ENCODE measurements at places on chromosomes 11 and 22. TPM values are rescaled to one million over a fixed set of nuclear protein-coding genes. Genes with fewer than 3 reads are reported as not detected.

Gene C22orf31
- not detected for total RNA-seq

Gene PGA5
- not detected for total RNA-seq

Gene TREH
- total RNA-seq = not detected

Gene MYRF
- 0.94 TPM for total RNA-seq

Gene OR51A7
- not detected for total RNA-seq

Gene CHRM4
- total RNA-seq = not detected

Gene TECTA
- 0.33 TPM for total RNA-seq

Gene SMC1B
- total RNA-seq = not detected

Gene STARD10
- total RNA-seq = 23.0 TPM

Gene DEFB108B
- not detected for total RNA-seq

Gene OR52J3
- not detected for total RNA-seq

- H3K27me3 ChIP-seq = no peaks in the 10 kb centered on the region
- H3K4me1 ChIP-seq = peaks cover 5% of the 10 kb centered on the region
- no peak overlapping the region for H3K4me3 ChIP-seq
These were observed 19.5 kb downstream of the BLID start for GRCh38 chr11:122096272-122097112.

DNA sequence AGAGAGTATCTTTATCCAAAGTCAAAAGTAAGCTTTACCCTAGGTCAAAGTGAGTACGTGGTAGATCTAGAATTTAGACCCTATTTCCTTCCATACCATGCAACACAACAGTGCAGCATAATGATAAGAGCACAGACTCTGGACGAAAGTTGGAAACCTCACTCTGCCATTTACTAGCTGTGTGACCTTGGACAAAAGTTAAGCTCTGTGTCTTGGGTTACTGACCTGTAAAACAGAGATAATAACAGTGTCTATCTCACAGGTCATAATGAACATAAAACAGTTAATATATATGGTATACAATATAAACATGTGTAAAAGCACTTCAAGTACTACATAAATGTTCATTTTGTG is 13.6 kb upstream of the CHRNA10 start:
- no peak overlapping the region for H3K4me3 ChIP-seq
- peaks cover 61% of the 10 kb centered on the region for H3K36me3 ChIP-seq
- no peaks in the 10 kb centered on the region for H3K27me3 ChIP-seq

GRCh38 chr11:112417339-112417738 is 156.7 kb upstream of the PLET1 start:
- H3K27ac ChIP-seq = no peak overlapping the region
- no peaks in the 10 kb centered on the region for H3K4me1 ChIP-seq
- no peak for DNase-seq
- no peaks in the 10 kb centered on the region for H3K36me3 ChIP-seq
- H3K27me3 ChIP-seq = no peaks in the 10 kb centered on the region

GRCh38 chr11:82906236-82906635 is 4.7 kb downstream of the DDIAS start:
- no peak for DNase-seq
- H3K4me3 ChIP-seq = no peak overlapping the region
- H3K4me1 ChIP-seq = peaks cover 18% of the 10 kb centered on the region
- H3K27ac ChIP-seq = no peak overlapping the region

DNA sequence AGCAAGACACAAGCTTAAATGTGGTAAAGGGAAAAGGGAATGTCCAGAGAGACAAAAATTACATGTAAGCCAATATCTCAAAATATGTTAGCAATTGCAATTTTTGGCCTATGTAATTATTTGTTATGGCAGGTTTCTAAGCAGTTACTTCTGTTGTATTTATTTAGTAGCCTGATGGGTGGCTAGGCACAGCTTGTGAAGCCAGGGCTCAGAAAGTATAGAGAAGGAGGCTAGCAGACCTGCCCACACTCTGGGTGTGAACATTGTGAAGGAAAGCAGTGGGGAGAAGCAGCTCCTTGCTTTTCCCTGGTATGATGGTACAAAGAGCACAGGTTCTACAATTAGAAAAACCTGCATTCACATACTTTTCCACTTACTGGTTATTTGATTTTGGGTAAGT is 196.5 kb upstream of the PGR start:
- H3K36me3 ChIP-seq = no peaks in the 10 kb centered on the region
- no peaks in the 10 kb centered on the region for H3K4me1 ChIP-seq
- no peaks in the 10 kb centered on the region for H3K27me3 ChIP-seq
- no peak overlapping the region for H3K27ac ChIP-seq
- no peak for DNase-seq

GRCh38 chr11:95556342-95557163 is 233.0 kb downstream of the FAM76B start:
- H3K4me3 ChIP-seq = no peak overlapping the region
- no peaks in the 10 kb centered on the region for H3K4me1 ChIP-seq
- no peak for DNase-seq
- H3K27me3 ChIP-seq = no peaks in the 10 kb centered on the region

GRCh38 chr11:94297985-94298576 is 6.3 kb upstream of the IZUMO1R start:
- no peaks in the 10 kb centered on the region for H3K4me1 ChIP-seq
- H3K27me3 ChIP-seq = no peaks in the 10 kb centered on the region
- H3K27ac ChIP-seq = no peak overlapping the region
- H3K36me3 ChIP-seq = no peaks in the 10 kb centered on the region

DNA sequence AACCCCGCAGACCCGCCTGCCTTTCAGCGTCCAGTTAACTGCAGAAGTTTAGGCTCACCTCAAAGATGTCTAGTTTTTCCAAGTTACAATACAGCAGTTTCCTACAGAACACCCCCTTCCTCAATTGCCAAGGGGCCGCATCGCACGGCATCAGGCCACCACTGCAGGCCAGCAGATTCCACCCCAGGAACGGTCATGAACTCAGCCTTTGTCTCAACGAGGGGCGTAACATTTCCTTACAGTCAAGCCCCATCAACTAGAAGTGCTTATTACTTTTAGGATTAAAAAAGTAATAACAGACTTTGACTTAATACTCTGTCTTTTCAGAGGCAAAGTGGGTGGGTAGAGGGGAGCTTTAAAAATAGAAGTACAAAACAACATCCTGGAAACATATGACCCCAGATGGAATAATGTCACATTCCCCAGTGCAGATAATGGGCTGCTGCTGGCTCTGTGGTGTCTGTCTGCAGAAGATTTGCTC is 36.3 kb downstream of the PPP2R1B start:
- H3K36me3 ChIP-seq = peaks cover 4% of the 10 kb centered on the region
- H3K4me3 ChIP-seq = no peak overlapping the region
- H3K4me1 ChIP-seq = no peaks in the 10 kb centered on the region
- DNase-seq = no peak
- H3K27ac ChIP-seq = no peak overlapping the region

DNA sequence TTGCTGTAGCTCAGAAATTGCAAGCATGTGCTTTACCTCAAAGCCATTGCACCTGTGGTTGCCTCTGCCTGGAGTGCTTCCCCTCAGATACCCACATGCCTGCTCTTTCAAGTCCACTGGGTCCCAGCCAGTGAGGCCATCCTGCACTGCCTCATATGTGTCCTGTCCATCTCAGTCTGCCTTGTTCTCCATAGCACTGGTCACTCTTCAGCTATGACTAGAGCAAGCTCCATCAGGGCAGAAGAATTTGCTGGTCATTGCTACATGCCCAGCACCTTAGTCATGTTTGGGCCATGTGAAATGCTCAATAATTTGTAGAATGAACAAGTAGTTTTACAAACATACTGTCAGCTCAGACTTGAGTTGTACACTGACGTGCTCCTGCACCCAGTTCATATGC is 64.4 kb upstream of the HORMAD2 start:
- peaks cover 76% of the 10 kb centered on the region for H3K36me3 ChIP-seq
- no peaks in the 10 kb centered on the region for H3K27me3 ChIP-seq
- H3K27ac ChIP-seq = no peak overlapping the region
- H3K4me3 ChIP-seq = no peak overlapping the region
- no peaks in the 10 kb centered on the region for H3K4me1 ChIP-seq

- H3K4me3 ChIP-seq = no peak overlapping the region
- no peaks in the 10 kb centered on the region for H3K4me1 ChIP-seq
- DNase-seq = no peak
- no peaks in the 10 kb centered on the region for H3K27me3 ChIP-seq
These were observed 58.6 kb upstream of the EIF3D start for GRCh38 chr22:36587289-36588154.

DNA sequence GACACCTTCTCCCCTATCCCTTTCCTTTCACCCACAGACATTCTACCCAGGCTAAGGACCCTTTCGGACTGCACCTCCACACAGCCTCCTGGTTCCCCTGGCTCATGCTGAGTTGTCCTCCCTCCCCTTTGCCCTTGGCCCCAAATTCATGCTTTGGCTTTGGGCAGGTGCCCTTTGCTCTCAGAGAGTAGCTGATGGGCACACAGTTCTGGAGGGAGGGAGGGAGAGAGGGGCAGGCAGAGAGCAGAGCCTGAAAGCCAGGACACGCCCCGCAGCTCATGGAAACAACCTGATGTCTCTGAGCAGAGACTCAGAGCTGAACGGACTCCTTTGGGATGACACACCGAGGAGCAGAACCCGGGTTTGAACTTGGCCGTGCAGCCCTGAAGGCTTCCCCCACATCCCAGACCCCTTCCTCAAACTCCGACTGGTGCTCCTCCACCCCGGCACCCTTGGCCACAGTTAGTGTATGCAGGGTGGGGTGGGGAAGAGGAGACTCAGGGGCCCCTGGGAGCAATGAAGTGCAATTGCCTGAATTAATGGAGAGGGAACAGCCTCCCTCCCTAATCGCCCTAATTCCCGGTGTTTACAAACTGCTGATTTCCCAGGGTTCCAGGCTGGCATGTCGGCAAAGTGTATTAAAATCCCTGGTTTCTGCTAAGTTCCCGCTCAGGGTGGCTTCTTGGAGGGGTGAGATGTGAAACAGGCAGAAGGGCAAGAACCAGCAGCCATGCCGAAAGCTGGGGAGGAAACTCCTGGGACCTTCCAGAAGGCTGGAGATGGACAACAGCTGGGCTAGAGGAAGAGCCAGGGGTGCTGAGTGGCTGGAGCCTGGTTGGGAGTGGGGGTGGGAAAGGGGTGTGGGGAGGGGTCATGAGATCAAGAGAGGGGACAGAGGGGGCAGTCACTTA is 71.2 kb upstream of the SHISAL1 start:
- no peak for DNase-seq
- H3K36me3 ChIP-seq = no peaks in the 10 kb centered on the region
- no peak overlapping the region for H3K27ac ChIP-seq
- no peaks in the 10 kb centered on the region for H3K4me1 ChIP-seq

DNA sequence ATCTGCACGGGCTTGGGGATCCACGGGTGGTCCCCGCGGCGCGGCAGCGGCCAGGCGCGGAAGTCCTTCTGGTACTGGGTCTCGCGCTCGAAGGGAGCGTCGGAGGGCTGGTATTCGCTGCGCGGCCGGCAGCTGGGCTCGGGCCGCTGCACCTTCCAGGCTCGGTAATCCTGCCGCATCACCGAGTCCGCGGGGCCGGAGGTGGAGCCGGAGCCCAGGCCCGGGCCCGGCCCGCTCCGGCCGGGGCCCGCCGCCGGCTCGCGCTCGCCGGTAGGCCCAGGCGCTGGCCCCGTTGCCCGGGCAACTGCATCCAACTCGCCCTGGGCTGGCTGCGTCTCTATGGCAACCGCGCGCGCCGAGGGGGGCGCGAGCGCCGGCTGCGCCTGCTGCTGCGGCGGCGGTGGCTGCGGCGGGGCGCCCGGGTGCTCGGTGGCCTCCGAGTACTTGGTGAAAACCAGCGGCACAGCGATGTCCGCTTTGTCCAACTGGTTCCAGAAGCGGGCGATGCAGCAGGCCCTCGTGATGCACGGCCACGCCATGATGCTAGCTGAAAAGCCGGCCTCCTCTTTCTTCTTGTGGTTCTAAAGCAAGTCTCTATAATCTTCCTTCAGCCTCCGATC is 897 bp downstream of the MAP6 start:
- no peak overlapping the region for H3K27ac ChIP-seq
- no peak overlapping the region for H3K4me3 ChIP-seq
- peaks cover 14% of the 10 kb centered on the region for H3K4me1 ChIP-seq
- no peaks in the 10 kb centered on the region for H3K36me3 ChIP-seq

DNA sequence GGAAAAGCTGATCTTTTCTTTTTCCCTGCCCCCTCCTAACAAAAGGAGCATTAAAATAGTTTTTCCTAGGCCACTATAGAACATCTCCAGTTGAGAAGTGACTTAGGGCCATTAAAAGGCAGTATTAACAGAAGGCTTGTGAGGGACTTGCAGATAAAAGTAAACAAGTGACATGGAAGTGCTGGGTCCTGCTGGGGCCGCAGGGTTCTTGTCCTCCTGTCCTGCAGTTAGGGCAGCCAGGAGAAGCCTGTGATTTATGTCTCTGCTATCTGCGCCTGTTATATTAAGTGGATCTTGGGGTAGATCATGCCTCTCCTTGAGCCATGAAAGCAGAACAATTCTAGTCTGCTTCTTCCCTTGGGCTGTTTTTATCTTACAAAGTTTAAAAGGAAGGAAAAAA is 271.4 kb upstream of the C11orf87 start:
- no peaks in the 10 kb centered on the region for H3K36me3 ChIP-seq
- DNase-seq = no peak
- no peaks in the 10 kb centered on the region for H3K4me1 ChIP-seq
- H3K27me3 ChIP-seq = no peaks in the 10 kb centered on the region
- no peak overlapping the region for H3K27ac ChIP-seq
- H3K4me3 ChIP-seq = no peak overlapping the region

DNA sequence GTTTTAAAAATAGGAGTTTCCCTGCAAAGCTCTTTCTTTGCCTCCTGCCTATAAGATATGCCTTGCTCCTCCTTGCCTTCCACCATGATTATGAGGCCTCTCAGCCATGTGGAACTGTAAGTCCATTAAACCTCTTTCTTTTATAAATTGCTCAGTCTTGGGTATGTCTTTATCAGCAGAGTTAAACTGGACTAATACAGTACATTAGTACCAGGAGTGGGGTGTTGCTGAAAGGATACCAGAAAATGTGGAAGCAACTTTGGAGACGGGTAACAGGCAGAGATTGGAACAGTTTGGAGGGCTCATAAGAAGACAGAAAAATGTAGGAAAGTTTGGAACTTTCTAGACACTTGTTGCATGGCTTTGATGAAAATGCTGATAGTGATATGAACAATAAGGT is 709.9 kb downstream of the LUZP2 start:
- H3K4me1 ChIP-seq = no peaks in the 10 kb centered on the region
- no peaks in the 10 kb centered on the region for H3K36me3 ChIP-seq
- no peak overlapping the region for H3K27ac ChIP-seq
- H3K27me3 ChIP-seq = no peaks in the 10 kb centered on the region
- DNase-seq = no peak

DNA sequence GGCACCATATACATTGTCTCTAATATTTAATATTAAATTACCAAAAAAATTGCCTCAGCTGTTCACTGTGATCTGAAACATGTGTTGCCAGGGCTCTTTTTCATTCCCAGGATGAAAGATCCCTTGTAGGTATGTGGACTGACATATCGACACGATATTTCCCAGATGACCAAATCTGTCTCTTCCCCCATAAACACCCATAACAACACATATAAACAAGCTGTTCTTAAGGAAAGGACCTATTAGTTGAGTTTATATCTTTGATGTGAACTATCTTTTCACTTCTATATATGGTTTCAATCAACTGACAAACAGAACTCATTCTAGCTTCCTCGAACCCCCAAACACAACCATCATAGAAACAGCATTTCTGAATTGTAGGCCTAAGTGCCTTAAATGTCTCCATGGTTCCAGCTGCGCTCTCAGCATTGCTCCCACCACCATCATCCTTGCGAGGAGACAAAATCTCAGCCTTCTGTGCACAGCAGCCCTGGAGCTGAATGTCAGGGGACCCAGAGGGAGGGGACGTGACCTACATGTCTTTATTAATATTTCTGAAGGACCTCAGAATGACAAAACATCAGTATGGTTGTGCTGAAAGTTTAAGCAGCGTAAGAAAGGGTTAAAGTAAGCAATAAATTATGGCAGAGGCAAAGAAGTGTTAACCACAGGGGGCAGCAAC is 67.0 kb downstream of the ETS1 start:
- peak; percentile 67 for DNase-seq
- H3K4me3 ChIP-seq = peak overlapping the region; percentile 48
- H3K27ac ChIP-seq = peak overlapping the region; percentile 89
- no peaks in the 10 kb centered on the region for H3K27me3 ChIP-seq

GRCh38 chr11:121964591-121964990 is 151.4 kb downstream of the BLID start:
- no peak for DNase-seq
- H3K36me3 ChIP-seq = no peaks in the 10 kb centered on the region
- H3K27ac ChIP-seq = no peak overlapping the region
- H3K4me3 ChIP-seq = no peak overlapping the region

Measured in CD4-positive, alpha-beta memory T cell (primary cell).